ENCODE measurements at places on chromosomes 2 and 18.

DNA sequence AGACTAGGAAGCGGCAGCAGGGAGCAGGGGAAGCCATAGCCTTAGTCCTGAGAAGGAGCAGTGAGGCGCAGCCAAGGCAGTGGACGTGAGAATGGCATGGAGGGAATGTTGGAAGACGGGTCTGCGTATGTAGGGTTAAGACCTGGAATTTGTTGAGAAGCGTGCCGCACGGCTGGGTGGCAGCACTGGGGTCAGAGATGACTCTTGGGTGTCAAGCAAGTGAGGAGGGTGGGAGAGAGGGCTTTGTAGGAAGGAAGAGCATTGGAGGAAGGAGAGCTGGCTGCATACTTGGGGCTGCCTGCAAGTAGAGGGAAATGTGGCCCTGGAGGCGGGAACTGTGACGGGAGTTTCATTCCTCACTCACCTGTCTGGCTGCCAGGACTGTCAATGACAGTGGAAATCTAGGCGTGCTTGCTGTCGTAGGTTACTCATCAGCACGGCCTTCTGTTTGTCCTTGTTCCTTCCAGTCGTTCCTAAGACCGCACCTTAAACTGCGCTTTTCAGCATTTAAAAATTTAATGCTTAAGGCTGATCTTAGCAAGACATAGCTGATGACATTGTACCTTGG lies 108.0 kb downstream of the ITGB1BP1 start:
- DNase-seq, result no peak

DNA sequence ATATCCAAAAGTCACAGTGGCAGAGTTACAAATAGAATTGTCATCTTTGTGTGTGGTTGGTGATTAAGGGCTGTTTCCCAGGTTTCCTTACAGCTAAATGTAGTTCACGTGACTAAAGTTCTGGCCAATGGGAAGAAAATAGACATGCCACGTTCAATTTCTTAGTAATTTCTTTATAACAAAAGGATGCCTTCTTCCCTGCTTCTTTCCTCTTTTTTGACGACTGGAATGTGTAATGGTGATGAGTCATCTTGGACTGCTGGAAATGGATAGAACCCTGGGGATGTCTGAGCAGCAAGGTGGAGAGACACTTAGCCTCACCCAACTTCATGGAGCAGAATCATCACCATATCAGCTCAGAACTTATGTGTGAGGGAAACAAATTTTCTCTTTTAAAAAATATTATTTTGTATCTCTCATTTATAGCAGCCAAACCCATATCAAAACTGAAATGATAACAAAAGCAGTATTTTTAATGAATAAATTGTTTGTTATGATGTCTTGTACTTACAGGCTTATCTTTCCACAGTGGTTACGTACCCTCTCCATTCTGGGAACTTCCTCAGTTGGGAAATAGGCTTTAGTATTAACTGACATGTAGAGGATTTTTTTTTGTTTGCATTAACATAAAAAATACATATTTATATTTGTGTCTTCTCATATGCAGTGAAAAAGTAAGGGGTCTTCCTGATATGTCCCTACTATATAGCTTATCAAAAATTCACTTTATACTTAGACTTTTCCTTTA lies 91.1 kb upstream of the CDH2 start:
- no peak for DNase-seq

DNA sequence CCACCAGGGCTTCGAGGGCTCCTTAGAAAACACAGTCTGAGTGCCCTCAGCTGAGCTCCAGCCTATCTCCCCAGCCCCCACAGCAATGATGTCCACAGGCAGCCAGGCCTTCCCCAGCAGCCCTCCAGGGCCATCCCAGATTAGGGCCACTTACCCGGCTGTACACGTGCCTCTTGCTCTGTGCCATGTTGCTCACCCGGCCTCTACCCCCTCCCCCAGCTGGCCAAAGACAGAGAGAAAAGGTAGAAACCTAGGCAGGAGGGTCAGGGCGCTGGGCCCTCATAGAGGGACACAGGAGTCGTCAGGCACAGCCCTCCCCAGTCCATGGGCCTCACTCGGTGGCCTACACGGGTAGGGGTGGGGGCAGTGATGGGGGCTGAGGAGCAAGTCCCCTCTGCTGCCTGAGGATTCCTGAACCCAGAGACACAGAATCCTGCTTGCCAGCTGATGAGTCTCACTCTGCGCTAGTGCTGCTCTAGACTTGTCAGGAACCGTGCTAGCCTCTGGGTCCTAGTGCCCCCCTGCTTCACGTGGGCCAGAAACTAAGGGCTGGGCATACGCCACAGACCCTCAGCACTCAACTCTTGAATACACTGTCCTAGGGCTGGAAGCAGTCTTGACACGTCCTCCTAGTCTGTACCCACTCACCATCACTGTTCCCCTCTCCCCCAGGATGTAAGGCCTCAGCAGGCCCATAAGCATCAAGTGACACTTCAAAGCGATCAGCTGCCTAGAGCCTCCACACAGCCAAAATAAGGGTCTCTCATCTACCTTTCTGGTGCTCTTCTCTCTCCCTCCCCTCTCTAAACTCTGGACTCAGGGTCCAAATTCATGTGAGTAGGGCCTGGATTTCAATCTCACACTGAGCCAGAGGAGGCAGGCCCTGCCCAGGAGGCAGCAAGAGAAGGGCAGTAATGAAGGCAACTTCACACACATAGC lies at the start of gene DCTN1:
TSS of gene DCTN1 (minus strand) at position 461 of the 939 bp plus-strand sequence. CDS start at position 187, 274 bp downstream.
- no peak for DNase-seq

- DNase-seq, result peak; percentile 23
Observed at GRCh38 chr2:148614322-148615049, 30.1 kb upstream of the EPC2 start.

- DNase-seq, result no peak
Observed at GRCh38 chr2:207768168-207768865, 1.4 kb downstream of the FZD5 start.

DNA sequence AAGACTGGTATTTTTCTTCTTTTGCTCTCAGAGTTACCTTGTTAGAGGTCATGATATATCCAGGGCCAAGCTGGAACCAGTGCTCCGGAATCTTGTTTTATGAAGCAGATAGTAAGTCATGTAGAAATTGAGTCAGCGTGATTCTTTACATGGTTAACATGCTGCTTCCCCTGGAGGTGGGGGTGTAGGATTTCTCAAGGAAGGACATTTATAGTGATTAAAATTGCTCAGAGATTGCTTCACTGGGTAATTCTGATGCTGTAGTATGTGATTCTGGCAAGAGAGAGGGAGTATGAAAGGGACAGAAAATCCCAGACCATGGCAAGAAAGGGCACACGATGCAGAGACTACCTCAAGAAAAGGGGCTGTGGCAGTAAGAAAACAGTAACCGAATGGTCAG lies 8.0 kb upstream of the MYL1 start:
- DNase-seq, result no peak

- DNase-seq, result peak; percentile 68
Observed at GRCh38 chr18:70454704-70455322, 166.0 kb downstream of the SOCS6 start.

DNA sequence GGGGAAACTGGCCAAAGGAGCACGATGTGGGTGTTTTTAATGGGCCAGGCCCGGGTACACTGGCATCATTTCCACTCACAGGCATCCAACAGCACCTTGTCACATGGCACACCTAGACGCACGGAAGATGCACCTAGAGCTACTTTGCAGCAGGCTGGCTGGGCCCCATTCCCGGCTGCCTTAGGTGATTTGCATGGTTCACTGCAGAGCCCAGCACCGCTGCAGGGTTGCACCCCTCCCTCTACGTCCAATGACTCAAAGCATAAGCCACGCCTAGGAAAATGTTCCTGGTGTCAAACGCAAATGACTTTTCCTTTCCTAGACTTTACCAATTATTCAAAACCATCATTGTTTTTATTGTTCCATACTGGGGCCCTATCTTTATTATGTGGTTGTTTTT lies 222.9 kb downstream of the EIPR1 start:
- no peak for DNase-seq

- no peak for DNase-seq
Observed at GRCh38 chr2:238339814-238340213, 19.5 kb downstream of the TRAF3IP1 start.

GRCh38 chr2:68429311-68429826 lies 37.7 kb downstream of the FBXO48 start:
- DNase-seq, result no peak

GRCh38 chr2:176106581-176107539 lies at the start of gene HOXD11:
TSS of gene HOXD11 (plus strand) at chr2:176107280. CDS start at chr2:176107356, 76 bp downstream.
- no peak for DNase-seq

GRCh38 chr2:145561152-145561551 lies 1041.2 kb upstream of the ZEB2 start:
- no peak for DNase-seq

- DNase-seq, result no peak
Observed at GRCh38 chr2:231965102-231965501, 3.6 kb downstream of the DIS3L2 start.

DNA sequence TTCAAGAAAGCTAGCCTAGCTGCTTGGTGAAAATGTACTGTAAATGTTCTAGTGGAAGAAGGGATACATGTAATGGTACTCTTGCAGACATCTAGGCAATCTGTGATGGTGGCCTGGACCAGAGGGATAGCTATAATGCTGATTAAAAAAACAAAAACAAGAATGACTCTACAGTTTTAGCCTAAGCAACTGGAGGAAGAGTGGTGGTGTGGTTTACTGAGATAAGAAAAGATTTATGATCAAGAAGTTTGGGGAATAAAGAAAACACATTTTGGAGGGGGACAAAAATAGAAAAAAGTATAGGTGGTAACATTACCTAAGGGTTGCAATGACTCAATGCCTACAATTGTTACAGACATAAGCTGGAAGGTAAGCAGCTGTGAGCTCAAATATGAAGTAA lies 1080.7 kb upstream of the CELF4 start:
- DNase-seq, result no peak

- no peak for DNase-seq
Observed at GRCh38 chr2:137689549-137689948, 274.7 kb upstream of the HNMT start.

DNA sequence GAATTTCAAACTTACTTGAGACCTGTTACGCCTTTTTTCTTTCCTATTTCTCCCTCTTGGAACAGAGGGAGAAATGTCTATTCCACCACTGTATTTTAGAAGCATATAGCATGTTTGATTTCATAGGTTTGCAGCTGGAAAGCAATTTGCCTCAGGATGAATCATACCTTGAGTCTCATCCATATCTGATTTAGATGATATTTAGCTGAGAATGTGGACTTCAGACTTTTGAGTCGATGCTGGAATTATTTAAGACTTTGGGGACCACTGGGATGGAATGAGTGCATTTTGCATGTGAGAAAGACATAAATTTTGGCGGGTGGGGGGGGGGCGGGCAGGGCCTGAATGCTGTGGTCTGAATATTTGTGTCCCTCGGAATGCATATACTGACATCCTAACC lies 282.7 kb upstream of the STON1 start:
- no peak for DNase-seq

GRCh38 chr18:45666520-45666919 lies 51.2 kb downstream of the SLC14A2 start:
- DNase-seq, result no peak

DNA sequence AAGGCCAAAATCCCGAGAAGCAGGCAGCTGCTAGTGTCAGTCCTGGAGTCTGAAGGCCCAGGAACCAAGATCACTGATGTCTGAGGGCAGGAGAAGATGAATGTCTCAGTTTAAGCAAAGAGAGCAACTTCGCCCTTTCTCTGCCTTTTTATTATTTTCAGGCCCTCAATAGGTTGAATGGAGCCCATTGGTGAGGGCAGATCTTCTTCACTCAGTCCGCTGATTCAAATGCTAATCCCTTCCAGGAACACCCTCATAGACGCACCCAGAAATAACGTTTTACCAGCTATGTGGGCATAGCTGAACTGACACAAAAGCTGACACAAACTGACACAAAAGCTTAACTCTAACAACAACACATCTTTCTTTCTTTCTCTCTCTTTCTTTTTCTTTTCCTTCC lies 78.0 kb upstream of the KCNJ3 start:
- DNase-seq, result no peak

GRCh38 chr2:23350792-23351355 lies 34.1 kb upstream of the KLHL29 start:
- DNase-seq, result no peak

DNA sequence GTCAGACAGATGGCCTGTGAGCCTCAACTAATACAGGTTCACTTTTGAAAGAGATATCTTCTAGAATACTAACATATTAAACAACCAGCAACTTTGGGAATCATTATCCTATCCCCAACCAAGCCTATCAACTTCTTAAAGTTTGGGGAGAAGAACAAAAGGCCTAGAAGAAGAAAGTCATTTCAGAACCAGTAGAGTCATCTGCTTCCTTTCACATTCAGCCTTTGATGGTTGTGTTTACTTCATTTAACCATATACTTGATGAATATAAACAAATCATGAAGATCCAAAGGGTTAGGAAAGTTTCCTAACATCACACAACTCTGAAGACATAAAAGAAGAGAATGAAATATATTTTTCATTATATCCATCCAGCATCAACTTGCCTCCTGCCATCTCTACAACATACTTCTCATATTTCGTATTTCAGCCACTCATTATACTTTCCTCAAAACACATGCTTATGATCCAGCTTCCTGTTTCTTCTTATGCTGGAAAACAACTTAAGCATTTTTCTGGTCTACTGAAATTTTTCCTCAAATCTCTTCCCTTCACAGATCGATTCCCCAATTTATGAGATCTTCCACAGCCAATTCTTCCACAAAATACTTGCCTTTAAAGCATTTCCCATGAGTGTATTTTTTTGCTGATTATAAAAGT lies 114.3 kb downstream of the CACNB4 start:
- no peak for DNase-seq

- DNase-seq, result no peak
Observed at GRCh38 chr2:202109737-202110184, 36.7 kb downstream of the KIAA2012 start.

- DNase-seq, result no peak
Observed at GRCh38 chr18:39935598-39935997, 2019.4 kb upstream of the PIK3C3 start.

DNA sequence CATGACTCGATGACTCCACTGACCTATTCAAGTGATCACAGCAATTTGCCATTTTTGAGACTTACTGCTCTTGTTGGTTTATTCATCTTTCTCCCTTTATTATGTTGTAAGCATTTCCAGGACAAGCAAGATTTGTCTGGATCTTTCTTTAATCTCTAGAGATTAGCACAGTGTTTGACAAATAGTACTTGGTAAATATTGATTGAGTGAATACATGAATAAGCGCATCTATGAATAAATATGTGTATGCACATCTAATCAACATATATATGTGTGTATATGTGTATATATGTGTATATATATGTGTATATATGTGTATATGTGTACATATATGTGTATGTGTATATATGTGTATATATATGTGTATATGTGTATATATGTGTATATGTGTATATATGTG lies 7.3 kb downstream of the TMX3 start:
- no peak for DNase-seq

DNA sequence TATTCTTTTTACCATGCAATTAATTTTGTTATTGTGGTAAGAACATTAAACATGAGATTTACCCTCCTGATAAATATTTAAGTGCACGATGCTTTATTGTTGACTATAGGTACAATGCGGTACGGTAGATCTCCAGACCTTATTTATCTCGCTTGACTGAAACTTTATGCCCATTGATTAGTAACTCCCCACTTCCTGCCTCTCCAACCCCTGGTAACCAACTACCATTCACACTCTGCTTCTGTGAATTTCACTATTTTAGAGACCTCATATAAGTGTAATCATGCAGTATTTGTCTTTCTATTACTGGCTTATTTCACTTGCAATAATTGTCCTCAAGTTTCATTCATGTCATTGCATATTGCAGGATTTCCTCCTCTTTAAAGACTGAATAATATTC lies 195.7 kb upstream of the ID2 start:
- DNase-seq, result no peak
